ENCODE measurements at places on chromosomes 7 and 10. TPM values are rescaled to one million over a fixed set of nuclear protein-coding genes. Genes with fewer than 3 reads are reported as not detected.
A peak's percentile ranks its signal among the peaks of the same experiment; 100 is the strongest.

GRCh38 chr7:41047789-41048191, 655.1 kb downstream of the INHBA start:
- no peak for DNase-seq

DNA sequence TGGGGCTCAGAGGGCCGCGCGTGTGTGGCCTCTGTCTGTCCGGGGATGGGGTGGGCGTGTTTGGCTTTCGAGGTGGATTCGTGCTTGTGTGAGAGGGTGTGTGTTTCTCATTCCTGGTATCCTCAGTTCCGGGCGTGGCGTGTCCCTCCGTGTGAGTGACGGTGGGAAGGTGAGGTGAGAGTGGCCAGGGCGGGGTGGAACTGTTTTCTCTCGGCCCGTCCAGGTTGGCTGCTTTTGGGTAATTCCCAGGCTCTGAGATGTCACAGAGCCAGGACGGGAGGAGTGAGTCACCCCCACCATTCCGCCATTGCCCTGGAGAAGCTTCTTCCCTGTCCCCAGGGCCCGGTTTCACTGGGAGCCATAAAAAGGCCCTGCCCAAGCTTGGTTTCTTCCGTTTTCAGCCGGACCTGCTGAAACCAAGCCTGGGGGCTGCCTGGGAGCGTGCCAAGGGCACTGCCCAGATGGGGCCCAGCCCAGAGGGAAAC, 21.3 kb upstream of the CLDN4 start:
- no peak for DNase-seq

- DNase-seq = no peak
Measured at GRCh38 chr7:37118004-37118403, 330.7 kb downstream of the ELMO1 start.

DNA sequence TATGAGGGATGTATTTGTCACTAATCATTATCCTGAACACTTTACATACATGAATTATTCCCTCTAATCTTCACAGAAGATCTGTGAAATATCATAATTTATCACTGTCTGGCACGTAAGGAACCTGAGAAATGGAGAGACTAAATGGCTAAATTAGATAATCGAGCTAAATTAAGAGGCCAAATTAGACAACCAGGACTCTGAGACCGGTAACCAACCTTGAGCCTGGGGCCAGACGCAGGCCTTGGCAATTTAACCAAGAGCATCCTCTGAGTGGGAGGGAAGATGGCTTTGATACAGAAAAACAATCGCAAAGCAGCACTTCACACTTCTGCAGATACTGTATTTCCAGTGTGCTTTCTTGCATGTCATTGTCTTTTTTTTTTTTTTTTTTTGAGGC, 21.4 kb downstream of the SVOPL start:
- DNase-seq = no peak

GRCh38 chr10:85995791-85996190, 370.8 kb downstream of the GRID1 start:
- peak; percentile 5 for DNase-seq

- DNase-seq = no peak
Measured at GRCh38 chr7:102273749-102274712, 12.6 kb upstream of the SH2B2 start.

The ITIH2 gene
- total RNA-seq = not detected

The ENTPD1 gene
- total RNA-seq = 6.2 TPM
